Amniotic epithelial cell (primary cell): ENCODE measurements at places on chromosomes 1 and 21.

GRCh38 chr1:83064589-83065242 is 934.2 kb downstream of the TTLL7 start:
- DNase-seq: no peak

DNA sequence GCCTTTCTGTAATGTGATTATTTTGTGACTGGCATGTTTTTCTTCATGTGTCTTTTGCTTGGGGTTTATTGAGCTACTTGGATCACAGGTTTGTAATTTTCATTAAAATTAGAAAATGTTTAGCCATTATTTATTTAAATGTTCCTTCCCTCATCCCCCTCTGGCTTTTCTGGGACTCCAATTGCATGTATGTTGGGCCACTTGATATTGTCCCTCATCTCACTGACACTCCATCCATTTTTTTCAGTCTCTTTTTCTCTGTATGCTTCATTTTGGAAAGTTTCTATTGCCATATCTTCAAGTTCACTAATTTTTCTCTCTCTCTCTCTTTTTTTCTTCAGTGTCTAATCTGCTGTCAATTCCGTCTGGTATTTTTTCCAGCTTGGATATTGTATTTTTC is 390.1 kb downstream of the PRDM2 start:
- no peak for DNase-seq

DNA sequence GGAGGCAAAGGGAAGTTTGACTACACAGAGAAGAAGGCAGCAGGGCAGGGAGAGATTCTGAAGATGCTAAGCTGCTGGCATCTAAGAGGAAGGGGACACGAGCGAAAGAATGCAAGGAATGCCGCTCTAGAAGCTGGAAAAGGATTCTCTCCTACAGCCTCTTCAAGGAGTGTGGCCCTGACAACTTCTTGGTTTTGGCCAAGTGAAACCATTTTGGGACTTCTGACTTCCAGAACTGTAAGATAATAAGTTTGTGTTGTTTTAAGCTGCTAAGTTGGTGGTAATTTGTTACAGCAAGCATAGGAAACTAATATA is 28.5 kb downstream of the MGST3 start:
- DNase-seq: no peak

DNA sequence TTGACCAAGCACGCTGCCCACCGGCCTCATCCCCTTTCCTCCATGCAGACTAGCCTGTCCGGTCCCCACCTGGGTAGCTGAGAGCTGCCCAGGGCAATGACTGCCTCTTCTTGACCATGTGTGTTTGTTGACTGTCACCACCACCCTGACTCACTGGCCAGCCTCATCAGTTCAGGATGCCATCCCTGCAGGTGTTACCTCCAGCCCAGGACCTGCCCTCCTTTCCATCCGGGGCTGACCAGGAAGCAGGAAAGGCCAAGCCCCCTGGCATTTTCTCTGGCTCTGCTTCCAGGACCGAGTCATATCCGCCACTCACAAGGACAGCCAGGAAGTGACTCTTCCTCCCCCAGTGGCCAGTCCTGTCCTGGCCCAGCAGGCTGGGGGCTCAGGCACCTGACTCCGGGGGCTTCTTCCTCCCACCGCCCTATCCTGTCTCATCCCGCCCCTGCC is 17.1 kb downstream of the EPHA2 start:
- DNase-seq: no peak

DNA sequence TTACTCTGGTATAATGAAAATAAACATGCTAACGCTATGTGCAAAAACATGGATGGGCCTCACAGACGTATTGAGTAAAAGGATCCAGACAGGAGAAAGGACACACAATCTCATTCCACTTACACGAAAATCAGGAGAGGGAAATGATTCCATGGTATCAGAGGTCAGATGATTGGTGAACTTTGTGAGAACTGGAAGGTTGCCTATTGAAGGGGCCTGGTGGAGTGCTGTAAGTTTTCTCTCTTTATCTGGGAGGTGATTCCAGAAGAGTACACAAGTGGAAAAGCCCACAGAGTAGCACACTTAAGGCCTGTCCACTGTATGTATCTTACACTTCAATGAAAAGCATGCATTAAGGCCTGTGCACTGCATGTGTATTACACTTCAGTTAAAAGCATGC is 9.6 kb downstream of the GSTM2 start:
- no peak for DNase-seq

GRCh38 chr1:13514821-13515220 is 1.0 kb upstream of the LRRC38 start:
- no peak for DNase-seq

- peak; percentile 49 for DNase-seq
These were observed 20.6 kb downstream of the MTHFR start for GRCh38 chr1:11784993-11785769.

- no peak for DNase-seq
These were observed 37.1 kb upstream of the EXO1 start for GRCh38 chr1:241810769-241811405.

GRCh38 chr1:26856604-26857469 is 6.1 kb upstream of the SFN start:
- DNase-seq: no peak

GRCh38 chr1:172719066-172719627 is 60.2 kb downstream of the FASLG start:
- DNase-seq: peak; percentile 92

DNA sequence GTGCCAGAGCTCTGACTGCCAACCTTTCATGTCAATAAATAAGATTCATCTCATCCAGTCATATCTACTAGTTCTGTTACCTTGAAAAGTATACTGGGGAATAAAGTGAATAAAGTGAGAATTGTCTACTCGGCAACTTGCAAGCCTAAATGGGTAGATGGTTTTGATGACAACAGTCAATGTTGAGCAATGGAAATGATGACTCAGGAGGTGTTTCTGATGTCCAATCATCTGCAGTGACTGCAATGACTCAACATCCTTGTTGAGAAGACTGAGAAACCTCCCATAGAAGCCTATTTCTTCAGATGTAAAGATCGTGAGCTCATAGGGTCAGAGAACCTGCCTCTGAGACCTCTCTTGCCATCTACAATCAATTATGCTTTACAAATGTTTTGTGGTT is 276.4 kb downstream of the SPATA17 start:
- peak; percentile 9 for DNase-seq

GRCh38 chr1:202078241-202078640 is 44.5 kb upstream of the GPR37L1 start:
- DNase-seq: peak; percentile 24

DNA sequence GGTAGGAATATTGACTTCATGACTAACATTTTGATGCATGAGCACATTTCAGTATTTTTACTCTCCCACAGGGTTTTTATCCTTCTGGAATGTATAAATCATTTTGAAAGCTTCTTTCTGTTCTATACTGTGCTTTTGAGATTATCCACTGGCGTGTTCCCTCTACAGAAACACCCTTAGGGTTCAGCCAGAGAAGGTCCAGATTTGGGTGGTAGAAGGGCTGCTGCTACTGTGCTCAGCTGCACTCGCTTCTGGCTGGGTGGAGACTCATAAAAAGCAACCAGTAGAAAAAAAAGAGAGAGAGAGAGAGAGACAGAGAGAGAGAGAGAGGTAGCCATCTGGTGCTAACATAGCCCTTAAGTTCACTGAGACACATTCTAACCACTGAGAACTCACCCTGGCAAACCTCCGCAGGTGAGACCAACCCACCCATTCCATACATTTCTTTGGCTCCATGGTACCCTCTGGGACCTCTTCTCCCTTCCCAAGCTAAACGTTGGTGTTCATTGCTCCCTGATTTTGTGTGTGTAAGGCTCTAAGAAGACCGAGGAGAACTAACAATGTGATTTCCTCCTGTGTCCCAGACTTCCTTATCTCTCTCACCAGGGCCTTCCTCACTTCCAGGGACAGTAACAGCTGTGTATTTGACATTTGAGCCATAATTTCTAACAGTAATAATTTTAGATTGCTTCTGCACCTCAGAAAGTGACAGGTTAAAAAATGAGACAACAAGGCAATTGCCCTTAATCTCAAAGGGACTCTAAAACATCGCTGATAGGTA is 7.2 kb downstream of the APCS start:
- DNase-seq: peak; percentile 84

- peak; percentile 59 for DNase-seq
These were observed 112.6 kb downstream of the ADAMTS1 start for GRCh38 chr21:26732432-26733221.

DNA sequence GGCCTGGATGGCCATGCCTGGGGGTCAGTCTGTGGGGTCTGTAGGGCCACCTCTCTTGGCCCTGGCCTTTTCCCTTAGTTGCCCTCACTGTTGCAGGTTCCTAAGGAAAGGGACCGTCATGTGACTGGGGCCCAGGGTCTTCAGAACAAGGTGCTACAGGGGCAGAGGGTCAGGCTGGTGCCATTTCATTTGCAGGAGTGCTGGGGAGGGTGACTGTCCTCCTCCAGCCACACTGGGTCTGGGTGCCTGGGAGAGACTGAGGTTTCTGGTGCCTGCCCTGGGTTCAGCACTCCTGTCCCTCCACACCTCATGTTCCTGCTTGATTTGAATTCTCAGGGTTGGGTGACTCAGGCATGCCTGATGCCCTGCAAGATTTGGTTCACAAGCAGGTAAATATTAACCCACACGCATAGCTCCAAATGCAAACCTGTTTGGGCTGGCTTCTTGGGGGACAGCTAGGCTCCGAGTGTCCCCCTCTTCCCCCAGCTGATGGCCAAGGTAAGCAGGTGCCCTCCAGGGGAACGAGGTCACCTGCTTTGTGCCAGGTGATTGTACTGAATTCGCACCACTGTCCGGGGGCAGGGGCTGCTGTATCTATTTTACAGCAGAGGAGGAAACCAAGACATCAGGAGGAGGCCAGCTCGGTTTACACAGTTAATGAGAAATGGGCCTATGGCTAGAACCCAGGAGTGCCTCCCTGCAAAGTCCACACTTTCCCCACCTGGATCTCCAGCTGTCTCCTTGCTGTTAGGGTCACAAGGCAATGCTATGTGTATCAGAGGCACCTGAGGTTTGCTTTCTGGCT is 20.3 kb downstream of the ARHGEF10L start:
- DNase-seq: no peak

DNA sequence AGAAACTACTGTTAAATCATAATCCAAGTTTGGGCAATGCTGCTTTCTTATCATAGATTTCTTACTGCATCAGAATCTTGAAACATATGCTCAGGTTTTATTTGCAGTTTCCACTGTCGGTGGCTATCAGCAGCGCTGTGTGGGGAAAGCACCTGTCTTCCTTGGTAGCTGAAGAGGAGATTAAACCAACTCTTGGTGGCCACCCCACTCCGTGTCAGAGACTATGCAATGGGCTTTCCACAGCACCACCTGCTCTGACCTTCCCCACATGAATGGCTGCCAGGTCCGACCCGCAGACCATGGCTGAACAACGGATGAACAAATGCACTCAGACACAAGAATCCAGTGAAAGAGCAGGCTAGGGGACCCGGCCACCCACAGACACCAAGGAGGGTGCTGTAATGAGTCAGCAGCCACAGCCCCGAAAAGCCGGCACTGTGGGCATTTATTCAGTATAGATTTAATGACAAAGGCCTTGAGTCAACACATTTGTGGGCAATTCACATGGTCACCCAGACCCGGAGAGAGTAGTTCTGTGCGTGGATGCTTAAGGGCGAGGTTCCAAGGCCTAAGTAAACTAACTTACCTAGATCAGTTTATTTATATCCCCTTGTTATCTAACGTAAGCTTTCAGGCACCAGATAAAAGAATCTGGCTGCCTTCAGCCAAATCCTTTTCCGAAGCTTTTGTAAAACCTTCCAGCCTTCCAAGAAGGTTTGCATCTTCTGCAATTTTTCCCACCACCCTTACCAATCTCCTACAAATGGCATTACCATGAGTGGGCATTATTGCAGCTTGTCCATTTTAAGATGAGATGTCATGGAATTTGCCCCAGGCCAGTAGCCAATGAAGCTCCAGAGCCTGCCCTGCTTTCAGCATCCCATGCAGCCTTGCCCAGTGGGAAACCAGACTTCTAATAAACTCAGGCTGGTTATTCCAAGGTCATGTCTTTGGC is 82.7 kb downstream of the HLCS start:
- DNase-seq: peak; percentile 29

DNA sequence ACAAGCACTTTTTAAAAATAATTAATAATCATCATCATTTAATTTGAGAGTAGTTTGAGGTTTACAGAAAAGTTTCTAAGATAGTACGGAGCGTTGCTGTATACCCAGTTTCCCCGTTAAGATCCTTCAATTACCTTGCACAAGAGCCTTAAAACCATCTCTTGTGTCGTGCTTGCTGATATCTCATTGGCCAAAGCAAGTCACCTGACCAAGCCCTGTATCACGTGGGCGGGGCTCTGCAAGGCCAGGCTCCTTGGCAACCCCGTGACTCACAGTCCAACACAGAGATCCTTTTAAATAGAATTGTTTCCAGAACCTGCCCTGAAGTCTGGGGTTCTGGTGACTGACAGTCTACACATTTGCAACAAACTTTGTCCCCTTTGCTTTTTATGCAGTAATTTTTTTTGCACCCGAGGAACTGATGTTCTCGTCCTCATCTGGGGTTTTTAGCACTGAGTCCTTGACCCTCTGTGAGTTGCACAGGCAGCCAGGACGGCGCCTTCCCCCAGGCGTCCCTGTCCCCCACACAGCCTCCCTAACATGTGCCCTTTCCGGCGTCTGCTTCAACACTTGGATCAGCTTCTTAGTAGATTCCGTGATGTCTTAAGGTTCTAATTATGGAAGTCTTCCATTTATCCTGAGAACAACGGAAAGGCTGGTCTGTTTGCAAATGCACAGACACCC is 183.3 kb upstream of the TMEM51 start:
- peak; percentile 96 for DNase-seq

DNA sequence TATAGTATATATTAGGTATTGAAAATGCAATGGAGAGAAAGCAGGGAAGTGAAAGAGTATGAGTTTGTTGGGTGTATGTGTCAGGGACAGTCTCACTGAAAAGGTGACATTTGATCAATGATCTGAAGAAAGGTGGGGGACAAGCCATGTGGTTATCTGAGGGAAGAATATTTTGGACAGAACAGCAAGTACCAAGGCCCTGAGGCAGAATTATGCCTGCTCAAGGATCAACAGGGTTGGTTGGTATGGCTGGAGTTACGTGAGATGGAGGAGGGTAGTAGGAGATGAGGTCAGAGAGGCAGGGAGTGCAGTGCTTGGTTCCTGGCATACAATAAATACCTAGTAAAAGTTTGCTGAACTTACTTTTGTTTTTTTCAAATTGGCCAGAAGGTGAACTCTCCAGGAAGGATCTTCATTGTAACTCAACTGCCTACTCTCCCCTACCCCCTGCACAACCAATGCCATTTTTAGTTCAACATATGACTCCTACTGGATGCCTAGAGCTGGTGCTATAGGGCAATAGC is 1.8 kb downstream of the LAMTOR2 start:
- DNase-seq: no peak

- DNase-seq: no peak
These were observed 17.6 kb downstream of the SEMA6C start for GRCh38 chr1:151128800-151129199.

DNA sequence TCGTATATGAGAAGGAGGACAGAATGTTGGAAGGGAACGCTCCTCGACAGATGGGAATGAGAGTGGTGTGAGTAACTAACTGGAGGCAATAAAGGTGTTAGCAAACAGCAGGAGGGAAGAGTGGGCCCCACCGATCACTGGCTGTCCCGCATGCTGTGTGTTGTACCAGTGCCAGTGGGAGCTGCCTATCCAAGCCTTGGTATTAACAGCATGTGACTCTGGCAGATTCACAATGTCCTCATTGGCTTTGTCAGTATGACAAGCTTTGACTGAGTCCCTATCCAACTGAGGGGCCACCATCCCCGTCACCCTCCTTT is 188.3 kb downstream of the NRIP1 start:
- no peak for DNase-seq
